ENCODE measurements at places on chromosomes 11 and 22. TPM values are rescaled to one million over a fixed set of nuclear protein-coding genes. Genes with fewer than 3 reads are reported as not detected.

FGF3 gene
- not detected for polyA plus RNA-seq

- DNase-seq: no peak
These were observed 22.7 kb upstream of the TMPRSS5 start for GRCh38 chr11:113728814-113729213.

EFCAB6 gene
- 0.80 TPM for polyA plus RNA-seq

- no peak for DNase-seq
These were observed 85.6 kb downstream of the PIWIL4 start for GRCh38 chr11:94652735-94653284.

- DNase-seq: no peak
These were observed 360.8 kb upstream of the PITPNB start for GRCh38 chr22:28279888-28280287.

MIOX gene
- not detected for polyA plus RNA-seq

GRCh38 chr11:12534549-12534948 is 139.7 kb upstream of the TEAD1 start:
- no peak for DNase-seq

GDPD4 gene
- 0.26 TPM for polyA plus RNA-seq

- DNase-seq: no peak
These were observed 24.6 kb downstream of the OR2AG2 start for GRCh38 chr11:6747097-6747668.

DNA sequence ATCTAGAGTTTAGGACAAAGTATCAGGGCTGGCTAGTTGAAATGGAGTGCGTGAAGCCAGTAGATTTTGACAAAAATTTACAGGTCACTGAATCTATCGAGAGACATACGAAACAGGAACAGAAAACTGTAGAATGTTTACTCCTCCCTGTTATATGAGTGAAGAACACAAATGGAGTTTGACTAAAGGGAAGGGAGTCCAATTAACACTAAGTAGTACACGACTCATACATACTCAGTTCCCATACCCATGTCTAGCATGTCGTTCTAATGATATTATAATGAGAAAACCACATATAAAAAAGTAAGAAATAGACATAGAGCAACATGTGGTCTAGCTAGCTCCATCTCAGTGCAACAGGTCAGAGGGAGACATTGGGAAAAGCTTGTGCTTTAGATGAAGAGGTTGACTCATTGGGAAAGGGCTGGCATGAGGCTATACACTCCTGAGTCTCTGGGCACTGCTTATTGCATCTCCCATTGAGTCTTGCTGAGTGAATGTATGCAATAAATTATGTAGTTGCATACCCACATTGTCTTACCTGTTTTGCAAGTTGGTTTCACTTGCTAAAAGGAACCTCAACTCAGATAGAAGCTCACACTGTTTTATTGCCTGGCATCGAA is 43.5 kb downstream of the CD44 start:
- DNase-seq: no peak

MMP13 gene
- not detected for polyA plus RNA-seq

DNA sequence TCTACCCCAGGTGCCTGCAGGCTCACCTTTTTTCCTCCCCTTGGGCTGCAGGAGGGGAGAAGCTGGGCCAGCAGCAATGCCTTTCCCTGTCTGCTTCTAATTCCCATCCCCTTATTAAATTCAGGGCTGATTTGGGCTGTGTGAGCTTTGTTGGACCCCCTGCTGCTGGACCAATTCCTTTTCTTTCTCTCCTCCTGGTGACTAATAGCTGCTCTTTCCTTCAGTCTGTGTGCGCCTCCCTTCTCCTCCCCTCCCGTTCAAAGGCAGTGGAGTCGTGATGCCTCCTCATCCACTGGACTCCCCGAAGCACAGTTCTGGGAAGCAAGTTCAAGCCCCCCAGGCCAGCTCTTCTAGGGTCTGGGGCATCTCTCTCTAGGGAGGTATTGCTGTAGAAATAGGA is 567.9 kb upstream of the CADM1 start:
- DNase-seq: no peak

TEX12 gene
- polyA plus RNA-seq: 0.23 TPM

DNA sequence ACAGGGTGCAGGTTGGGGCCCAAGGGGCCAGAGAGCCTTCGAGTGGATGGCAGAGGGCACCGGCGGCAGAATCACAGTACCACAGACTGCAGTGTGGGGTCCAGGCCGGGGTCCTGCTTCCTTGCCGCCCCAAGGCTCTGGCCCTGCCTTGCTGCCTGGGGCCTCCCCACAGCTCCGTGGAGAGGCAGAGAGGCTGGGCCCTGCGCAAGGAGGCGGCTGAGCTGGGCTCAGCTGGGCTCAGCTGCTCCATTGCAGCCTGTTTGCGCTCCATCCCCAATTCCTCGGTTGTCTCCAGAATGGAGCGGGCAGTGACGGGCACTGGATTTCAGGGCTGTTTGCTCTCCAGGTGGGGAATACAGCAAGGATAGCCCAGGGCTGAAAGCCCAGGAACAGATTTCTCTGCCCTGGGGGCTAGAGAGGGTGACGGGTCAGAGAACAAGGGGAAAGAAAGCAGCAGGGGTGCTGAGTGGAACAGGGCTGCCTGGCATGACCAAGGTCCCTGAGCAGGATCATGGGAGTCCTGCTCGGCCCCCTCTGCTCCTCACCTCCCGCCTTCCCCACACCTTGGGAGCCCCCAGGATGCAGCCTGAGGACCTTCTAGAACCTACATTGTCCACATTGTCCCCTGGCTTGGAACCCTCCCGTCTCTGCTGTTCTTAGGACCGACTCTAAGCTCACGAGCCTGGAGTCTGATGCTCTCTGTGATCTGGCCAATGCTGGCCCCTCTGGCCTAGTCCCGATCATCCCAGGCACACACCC is 18.9 kb downstream of the MRGPRG start:
- DNase-seq: no peak

DNA sequence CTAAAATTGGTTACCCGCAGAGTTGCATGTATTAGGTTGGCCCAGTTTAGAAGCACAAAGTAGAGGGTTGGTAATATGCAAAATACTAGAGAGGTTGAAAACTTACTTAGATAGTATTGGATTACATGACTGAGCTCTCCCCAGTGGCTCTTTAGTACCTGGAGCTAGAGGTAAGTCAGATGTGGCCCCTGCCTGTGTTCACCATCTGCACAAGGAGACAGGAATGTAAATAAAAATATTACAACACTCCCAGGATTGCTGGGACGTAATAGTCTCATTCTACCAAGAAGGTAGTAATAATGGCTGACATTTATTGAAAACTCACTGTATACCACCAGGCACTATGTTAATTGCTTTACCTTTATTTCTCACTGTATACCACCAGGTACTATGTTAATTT is 129.6 kb downstream of the SLC17A6 start:
- DNase-seq: no peak

DNA sequence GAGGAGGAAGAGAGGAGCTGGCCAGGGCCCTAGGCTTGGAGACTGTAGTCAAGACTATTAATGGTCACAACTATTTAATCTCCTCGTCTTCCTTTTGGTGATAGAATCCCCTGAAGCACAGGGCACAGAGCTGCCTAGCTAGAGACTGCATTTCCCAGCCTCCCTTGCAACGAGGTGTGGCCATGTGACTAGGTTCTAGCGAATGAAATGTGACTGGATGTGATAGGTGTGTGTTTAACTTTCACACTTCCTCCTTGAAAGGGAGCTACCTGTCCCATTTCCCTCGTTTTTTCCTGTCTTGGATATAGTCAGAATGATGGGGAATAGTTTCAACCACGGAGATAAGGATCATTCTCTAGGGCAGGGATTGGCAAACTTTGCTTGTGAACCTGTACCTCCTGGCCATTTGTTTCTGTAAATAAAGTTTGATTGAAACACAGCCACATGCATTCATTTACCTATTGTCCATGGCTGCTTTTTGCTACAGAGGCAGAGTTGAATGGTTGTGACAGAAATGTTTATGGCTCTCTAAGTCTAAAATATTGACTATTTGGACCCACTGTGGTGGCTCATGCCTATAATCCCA is 313.5 kb downstream of the MIAT start:
- no peak for DNase-seq

DNA sequence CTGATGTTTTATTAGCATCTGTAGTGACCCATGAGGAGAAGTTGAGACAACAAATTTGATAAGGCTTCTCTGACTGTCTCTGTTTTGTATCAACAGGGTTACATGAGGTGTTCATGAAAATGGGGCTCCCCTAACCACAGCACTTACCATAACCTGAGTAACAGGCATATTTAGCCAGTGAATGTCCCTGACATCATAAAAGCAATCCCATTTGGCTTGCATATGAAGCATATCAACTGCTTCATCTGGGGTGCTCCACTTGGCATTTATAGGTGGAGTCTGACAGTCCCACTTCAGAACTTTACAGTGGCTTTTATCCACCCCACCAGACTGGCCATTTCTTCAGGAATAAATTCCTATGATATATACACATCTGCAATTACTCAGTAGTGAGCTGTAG is 257.6 kb downstream of the LUZP2 start:
- no peak for DNase-seq

SLC7A4 gene
- polyA plus RNA-seq: 1.3 TPM

P2RY6 gene
- polyA plus RNA-seq: 2.4 TPM

LRRC74B gene
- polyA plus RNA-seq: 0.09 TPM

DNA sequence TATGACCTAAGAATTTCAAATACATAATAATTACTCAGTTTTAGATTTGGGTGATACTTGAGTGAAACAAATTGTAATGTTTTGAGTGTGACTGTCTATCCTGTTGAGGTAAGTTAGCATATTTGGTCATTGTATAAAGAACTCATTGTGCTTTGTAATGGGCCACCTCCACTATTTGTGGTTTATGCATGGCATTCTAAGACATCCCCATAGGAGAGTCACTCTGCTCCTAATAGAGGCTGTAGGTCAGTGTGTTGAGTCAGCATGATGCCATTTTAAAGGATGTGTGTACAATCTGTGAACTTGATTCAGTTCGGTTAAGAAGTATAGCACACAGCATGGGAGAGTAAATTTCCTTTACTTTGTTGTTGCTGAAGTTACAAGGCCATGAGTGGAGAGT is 1112.4 kb downstream of the JRKL start:
- DNase-seq: no peak

DNA sequence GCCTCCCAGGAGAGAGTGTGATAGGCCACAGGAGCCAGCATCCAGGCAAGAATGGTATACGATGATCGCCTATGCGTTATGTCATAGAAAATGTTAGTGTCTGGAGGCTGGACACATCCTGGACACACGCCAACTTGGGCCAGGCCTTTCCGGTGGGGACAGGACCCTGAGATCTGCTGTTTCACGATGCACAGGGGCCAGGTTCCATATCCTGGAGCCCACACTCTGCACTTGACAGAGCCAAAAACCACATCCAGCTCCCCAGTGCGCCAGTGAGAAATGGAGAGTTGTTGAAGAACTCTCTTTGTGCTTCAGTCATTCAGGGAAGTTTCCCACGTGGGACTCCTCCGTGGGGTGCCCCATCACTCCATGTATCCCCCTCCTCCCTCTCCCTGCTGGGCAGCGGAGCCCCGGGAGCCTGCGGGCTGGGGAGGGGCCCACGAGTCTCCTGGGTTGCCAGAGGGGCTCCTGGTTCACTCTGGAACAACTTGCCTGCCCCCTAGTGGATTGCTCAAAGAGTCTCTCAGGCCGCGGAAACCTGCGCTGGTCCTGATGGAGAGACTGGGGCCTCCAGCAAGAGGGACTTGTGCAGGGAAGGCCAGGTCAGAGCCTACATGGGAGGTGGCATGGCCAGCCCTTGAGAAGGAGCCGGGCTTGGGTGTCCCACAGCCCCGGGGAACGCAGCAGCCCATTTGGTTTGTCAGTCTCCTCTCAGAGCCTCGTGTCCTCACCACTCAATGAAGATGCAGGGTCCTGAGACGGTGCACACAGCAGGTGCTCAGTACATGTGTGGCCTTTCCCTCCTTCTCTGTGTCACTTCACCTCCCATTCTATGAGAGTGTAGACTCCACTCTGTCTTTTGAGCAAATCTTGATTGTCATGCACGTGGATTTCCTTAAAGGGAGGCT is 10.2 kb upstream of the LRRC32 start:
- DNase-seq: peak; percentile 71

Measured in hindlimb muscle (tissue), 1 donor.